NCI-H146 (cell line): ENCODE measurements at places on chromosomes 16 and 17.
A peak's percentile ranks its signal among the peaks of the same experiment; 100 is the strongest.

DNA sequence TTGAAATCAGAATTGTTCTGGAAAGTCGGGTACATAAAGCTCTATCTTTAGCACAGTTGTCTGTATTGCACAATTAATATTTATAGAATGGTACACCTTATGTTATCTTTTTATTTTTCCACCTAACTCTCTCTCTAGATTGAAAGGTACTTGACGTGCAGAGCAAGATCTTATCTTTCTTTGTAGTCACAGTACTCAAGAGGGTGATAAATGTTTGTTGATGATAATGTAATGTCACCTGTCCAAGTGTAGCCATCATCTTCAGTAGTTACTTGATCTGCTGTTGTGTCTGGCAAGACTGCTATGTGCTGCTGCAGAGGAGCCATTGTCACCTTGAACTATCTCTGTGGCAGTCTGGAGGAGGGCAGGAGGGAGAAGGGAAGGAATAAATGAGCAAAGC lies 5.3 kb downstream of the HMOX2 start:
- no peak for DNase-seq

DNA sequence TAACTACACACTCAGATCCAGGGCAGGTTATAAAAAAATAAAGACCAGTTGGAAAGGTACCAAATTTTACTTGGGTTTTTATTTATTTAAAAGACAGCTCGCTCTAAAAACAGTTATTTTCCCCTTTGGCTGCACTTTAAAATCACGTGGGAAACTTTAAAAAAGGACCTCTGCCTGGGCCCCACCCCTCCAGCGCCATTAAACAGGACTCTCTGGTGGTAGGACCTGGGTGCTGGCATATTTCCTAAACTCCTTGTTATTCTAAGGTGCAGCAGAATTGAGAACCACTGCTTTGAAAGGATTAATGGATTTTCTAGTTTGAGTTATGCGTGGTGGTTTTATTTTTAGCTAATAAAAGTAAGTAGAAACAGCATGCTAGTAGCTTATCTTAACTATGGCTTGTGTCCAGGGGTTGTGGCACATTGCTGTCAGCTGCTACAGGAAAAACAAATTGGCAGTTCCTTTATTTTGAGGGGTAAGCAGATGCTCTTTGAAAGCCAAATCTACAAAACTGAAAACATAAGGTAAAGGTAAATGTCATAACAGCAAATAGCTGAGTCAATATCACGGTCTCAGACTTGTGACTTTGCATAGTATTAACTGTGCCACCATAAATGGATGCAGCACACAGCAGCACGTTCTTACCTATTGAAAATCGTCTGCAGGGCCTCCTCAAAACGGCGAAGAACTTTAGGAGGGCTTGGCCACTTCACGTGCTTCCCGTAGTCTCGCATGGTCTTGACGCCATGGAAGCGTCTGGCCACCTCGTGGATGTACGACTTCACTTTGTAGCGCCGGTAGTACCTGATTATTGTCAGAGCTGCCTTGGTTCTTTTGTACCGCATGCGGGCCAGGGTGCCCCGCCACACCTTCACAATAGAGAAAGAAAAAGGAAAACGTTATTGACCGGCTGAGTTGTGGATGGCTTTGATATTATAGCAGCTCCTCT lies 172.0 kb downstream of the CDK5R1 start:
- DNase-seq, result no peak

- DNase-seq, result peak; percentile 72
These were observed 5.5 kb upstream of the RHBDF2 start for GRCh38 chr17:76506408-76507345.

- DNase-seq, result no peak
These were observed 56.6 kb upstream of the NFAT5 start for GRCh38 chr16:69509125-69509524.

DNA sequence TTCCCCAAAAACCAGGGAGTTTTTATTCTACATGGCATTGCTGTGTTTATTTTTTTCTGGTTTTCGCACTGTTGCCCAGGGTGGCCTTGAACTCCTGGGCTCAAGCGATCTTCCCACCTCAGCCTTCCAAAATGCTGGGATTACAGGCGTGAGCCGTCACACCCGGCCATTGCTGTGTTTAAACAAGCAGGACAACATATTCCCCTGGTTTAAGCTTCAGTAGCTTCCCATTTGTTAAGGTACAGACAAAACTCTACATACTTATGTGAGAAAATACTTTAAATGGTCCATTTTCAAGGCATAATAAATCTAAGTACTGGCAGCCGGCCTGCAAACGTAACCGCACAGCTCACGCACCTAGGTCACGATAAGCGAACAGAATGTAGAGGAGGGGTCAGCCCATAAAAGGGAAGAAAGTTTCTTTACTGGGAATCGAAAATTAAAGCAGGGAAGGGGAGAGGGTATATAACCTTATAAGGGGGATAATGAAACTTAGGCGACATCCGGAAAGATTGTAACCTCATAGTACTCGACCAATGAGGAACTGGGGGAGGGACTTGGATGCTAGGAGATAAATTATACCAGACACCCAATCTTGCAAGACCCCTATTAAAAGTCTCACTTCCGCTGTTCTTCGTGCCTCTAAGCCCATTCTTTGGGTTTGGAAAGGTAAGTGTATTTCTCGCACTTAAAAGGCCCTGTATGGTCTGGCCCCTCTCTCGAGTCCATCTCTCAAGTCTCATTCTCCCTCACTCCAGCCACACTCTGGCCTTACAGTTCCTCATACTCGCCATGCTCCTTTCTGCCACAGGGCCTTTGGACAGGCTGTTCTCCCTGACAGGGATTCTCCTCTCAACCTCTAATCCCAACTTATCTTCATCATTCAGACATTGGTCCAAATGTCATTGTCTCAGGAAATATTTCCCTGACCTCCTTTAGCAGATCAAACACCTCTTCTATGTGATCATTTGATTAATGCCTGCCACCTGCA lies 59.2 kb downstream of the TEX14 start:
- no peak for DNase-seq

- no peak for DNase-seq
These were observed 6.3 kb downstream of the ESRP2 start for GRCh38 chr16:68229431-68230175.

GRCh38 chr16:47949276-47949675 lies 206.5 kb downstream of the ABCC12 start:
- DNase-seq, result no peak

GRCh38 chr16:3363793-3364192 lies 8.1 kb downstream of the OR2C1 start:
- no peak for DNase-seq

DNA sequence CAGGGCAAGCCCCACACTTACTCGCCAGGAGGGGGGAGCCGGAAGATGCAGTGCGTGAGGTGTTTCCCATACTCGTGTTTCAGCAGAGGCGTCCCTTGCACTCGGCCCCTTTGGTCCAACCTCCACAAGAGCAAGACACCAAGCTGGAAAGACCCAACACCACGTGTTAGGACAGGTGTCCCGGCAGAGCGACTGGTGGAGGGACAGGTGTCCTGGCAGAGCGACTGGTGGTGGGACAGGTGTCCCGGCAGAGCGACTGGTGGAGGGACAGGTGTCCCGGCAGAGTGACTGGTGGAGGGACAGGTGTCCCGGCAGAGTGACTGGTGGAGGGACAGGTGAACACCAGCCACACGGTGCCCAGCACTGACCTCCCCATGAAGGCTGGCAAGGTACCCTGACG lies 19.4 kb downstream of the IFT140 start:
- no peak for DNase-seq

DNA sequence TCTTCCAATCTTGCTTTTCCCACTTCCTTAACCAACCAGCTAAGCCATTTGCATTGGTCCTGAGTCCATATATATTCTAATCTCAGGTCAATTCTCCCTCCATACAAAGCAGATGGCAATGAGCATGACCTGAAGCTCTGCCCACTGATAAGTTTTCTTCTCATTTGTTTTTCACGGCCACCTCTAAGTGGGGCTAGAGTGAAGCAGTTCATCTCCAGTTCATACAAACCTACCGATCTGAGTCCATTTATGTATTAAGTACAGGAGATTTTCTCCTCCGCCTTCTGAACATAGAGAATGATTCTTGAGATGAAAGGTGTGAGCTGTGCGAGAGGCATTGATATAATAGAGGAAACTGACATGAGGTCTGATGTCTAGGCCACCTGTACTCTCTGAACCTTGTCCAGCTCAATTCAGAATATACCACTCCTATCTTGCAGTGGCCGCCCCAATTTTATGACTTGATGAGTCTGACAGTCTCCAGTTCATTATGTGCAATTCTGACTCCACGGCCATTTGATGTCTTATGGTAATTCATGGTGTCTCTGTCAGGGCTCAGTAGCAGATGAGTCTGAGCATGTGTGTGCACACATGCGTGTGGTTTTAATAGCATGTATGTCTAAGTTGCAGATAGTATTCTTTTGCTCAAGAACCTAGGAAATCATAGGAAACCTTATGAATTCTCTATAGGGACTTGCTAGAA lies 329.8 kb downstream of the PMP22 start:
- no peak for DNase-seq

- DNase-seq, result no peak
These were observed 702 bp upstream of the MARVELD3 start for GRCh38 chr16:71625113-71625850.

DNA sequence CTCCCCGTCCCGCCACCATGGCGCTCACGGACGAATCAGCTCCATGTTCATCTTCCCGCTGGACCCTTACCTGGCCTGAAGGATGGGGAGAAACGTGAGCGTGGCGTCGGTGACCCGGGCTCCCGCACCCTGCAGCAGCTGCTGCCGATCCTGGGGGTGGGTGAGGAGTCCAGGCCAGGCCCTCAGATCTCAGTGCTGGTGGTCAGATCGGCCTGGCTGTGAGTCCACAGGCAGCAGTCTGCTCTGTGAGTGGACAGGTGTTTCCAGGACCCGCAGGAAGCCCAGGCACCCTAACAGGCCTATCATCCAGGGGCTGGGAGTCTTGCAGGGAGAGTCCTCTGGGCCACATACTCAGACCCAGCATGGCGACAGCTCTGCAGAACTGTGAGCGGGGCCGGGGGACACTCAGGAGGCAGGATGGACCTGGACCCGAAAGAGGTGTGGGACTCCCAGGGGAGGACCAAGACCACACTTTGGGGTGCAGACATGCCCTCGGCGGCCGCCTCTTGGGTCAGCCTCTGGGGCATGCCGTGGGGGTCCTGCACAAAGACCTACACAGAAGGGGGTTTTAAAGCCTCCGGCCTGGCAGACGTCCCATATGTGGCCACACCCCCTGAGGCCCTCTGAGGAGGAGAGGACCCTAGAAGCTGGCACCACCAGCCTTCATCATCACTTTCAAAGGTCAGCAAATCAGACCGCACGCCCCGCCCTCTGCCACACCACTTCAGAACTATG lies 27.2 kb upstream of the ZNF469 start:
- DNase-seq, result no peak

DNA sequence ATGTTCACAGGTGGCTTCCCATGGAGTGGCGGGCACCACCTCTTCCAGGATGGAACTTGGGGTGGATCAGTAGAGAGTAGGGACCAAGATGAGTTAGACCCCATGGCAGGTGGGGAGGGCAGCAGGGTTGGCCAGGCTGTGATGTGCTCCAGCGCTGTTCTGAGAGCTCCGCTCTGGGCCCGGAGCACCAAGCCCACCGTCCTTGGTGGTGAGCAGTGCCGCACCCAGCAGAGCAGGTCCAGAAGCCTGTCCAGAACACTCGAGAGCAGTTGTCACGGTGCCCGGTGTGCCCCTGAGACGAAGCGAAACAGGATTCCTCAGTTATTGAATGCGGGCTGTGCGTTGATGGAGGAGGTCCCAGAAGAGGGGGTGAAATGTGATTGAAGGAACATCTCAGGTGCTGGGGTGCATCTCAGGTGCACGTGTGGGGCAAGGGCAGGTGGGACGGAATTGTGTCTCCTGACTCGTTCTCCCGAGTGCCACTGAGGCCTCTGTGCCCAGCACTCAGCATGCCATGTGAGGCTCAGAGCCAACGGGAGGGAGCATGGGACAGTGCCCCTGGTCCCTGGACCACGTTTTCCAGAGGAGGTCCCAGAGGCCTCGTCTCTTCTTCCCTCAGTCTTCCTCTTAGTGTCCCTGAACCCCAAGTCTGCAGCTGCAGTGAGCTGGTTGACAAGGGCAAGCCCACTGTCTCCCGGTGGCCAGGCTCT lies 39.5 kb downstream of the COX4I1 start:
- DNase-seq, result no peak

DNA sequence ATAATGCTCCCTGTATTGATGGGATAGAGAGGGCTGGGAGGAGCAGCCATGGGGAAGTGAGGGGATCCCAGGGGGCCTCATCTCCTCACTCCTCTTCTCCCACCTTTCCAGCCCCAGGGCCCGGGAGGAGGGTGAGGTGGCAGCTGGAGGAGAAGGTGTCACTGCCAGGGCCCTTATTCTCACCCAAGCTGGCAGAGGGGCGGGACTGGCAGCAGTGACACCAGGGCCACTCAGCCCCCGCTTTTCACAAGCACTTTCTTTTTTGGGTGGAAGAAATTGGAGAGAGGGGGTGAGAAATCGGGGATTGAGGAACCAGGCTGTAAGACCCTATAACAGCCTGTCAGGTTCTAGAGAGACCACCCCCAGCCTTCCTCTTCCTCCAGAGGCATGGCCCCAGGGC lies 2.4 kb upstream of the TBX21 start:
- DNase-seq, result no peak

- DNase-seq, result peak; percentile 83
These were observed at the start of gene PTGES3L for GRCh38 chr17:42979511-42980273. Gene PTGES3L (minus strand): TSS chr17:42980080. CDS start chr17:42980053, 27 bp downstream.

GRCh38 chr16:55033225-55034156 lies 102.8 kb downstream of the IRX5 start:
- no peak for DNase-seq

DNA sequence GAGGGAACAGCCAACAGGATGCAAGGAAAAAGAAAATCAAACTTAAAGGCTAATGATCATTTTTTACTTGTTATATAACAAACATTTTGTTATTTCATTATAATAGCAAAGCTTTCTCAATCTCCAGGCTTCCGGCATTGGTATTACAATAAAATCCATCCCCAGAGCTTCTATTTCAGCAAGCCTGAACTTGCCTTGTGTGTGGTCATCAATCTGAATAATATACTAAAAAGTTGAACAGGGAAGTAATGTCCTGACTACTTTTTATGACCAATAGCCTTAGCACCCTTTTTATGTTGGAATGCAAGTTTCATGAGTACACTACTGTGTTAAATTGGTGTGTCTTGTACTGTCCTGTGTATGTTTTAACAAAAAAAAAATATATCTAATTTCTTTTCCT lies 27.1 kb upstream of the VWA3A start:
- DNase-seq, result no peak

DNA sequence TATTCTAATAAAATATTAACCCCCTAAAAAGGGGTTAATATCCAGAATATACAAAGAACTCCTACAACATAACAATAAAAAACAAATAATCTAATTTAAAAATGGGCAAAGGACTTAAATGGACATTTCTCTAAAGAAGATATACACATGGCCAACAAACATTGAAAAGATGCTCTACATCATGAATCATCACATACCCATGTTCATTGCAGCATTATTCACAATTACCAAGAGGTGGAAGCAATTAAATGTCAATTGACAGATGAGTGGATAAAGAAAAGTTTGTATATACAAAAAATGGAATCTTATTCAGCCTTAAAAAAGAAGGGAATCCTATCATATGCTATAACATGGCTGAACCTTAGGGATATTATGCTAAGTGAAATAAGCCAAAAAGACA lies 36.8 kb downstream of the CPD start:
- no peak for DNase-seq

GRCh38 chr17:33038740-33039139 lies 47.1 kb downstream of the SPACA3 start:
- DNase-seq, result no peak

- no peak for DNase-seq
These were observed 167.6 kb upstream of the FAM20A start for GRCh38 chr17:68768804-68769203.

GRCh38 chr16:48444574-48444973 lies 59.4 kb upstream of the SIAH1 start:
- no peak for DNase-seq

- DNase-seq, result peak; percentile 30
These were observed 61.3 kb upstream of the KIFC3 start for GRCh38 chr16:57863434-57864160.
